Peyer's patch (tissue), 4 donors: ENCODE measurements at places on chromosomes 13 and 19. TPM values are rescaled to one million over a fixed set of nuclear protein-coding genes. Genes with fewer than 3 reads are reported as not detected.

The DAPK3 gene
- 61.3 TPM for total RNA-seq

The SSC5D gene
- 5.0 TPM for total RNA-seq

The NECTIN2 gene
- 25.6 TPM for total RNA-seq

- no peak for DNase-seq
Observed at GRCh38 chr19:18708452-18709231, 25.2 kb downstream of the CRTC1 start.

GRCh38 chr13:107202371-107203023 lies 634.6 kb upstream of the ARGLU1 start:
- DNase-seq: no peak

GRCh38 chr13:102127153-102127552 lies 274.7 kb downstream of the FGF14 start:
- no peak for DNase-seq
